CD4-positive, alpha-beta T cell treated with Interleukin-10 for 1 hour (primary cell): ENCODE measurements at places on chromosomes 12 and 14.

DNA sequence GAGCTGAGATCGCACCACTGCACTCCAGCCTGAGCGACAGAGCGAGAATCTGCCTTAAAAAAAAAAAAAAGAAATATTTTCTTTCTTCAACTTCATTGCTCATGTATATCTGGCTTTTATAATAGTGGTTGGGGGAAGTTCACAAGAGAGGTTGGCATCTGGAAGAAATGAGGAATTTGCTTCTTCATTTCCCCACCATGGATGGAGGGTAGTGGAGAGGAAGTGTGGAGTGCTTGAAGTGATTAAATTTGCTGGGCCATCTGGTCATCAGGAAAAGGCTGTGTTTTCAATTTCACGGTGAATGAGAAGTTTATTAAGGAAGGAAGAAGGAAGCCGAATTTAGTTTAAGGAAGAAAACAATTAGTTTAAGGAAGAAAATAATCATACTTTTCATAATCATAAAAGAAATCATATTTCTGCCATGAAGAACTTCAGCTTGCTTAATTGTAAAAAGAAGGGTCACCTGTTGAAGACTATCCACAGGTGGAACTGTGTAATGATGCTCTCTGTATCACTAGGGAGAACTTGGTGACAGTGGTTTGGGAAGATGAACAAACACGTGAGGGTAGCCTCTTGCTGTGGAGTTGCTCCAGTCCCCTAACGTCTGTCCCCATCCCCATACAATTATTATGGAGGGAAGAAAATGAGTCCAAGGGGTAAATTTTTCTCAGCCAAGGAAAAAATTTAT lies 197.3 kb upstream of the ARHGAP5 start:
- DNase-seq = no peak

DNA sequence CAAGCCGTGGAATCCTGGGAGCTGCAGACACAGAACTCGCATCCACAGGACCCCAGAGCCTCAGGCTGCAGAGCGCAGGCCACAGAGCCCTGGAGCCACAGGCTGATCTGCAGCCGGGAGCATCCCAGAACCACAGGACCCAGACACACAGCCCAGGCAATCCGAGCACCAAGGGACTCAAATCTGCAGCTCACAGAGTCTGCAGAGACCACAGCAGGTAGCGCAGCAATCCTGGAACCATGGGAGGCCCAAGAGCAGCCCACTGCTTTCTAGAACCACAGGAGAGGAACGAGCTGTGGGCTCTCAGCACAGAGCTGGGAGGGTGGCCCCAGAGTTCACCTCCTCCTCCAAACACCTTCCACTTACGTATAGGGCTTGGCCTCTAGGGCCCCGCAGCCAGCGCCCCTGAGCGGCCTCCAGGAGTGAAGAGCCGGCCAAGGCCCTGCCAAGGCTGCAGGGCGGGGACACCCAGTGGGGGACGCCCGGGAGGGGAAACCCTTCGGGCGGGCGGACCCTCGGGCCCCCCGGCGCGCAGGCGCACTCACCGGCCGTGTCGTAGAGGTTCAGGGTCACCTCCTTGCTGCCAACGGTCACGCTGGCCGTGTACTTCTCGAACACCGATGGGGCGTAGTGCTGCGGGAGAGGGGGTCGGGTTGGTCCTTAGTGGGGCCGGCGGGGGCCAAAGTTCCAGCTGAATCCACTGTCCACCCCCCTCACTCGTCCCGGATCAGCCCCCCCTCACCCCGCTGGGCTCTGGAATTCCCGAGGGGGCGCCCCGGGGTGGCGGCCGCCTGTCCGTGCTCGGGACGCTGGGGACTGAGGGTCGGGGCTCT lies 665 bp downstream of the RHOF start:
- peak; percentile 69 for DNase-seq

- DNase-seq = peak; percentile 10
These were observed 79.8 kb downstream of the SLC15A4 start for GRCh38 chr12:128743916-128744315.

DNA sequence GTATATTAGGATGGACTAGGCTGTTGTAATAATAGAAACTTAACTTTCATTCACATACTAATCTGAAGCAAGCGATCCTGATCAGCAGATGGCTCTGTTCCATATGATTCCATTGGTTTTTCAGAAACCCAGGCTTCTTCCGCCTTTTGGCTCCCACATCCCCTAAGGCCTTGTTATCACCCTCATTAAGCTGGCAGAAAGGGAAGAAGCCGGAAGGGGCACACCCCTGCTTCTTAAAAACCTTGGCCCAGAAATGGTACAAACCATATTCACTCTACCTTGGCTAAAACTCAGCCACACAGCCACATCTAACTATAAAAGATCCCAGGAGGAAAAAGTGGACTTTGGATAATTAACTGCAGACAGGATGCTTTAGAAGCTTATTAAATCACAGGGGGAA lies 329.2 kb downstream of the PCNX1 start:
- DNase-seq = no peak

DNA sequence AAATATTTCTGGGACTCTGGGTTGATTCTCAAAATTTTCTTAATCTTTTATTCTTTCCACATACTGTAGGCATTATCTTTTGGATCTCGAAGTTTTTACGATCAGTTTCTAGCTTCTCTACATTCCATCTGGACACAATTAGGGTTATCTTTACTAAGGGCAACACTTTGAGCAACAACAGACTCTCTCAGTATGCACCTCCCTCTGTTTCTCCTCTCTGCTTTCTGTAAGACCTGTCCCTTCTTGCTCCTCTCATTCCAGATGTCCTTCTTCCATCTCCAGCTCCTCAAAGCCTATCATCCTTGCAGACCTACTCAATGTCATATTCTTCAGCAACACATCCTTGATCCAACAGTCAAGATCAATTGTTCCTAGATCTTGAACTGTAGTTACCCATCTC lies 457.0 kb downstream of the SLC6A15 start:
- no peak for DNase-seq

DNA sequence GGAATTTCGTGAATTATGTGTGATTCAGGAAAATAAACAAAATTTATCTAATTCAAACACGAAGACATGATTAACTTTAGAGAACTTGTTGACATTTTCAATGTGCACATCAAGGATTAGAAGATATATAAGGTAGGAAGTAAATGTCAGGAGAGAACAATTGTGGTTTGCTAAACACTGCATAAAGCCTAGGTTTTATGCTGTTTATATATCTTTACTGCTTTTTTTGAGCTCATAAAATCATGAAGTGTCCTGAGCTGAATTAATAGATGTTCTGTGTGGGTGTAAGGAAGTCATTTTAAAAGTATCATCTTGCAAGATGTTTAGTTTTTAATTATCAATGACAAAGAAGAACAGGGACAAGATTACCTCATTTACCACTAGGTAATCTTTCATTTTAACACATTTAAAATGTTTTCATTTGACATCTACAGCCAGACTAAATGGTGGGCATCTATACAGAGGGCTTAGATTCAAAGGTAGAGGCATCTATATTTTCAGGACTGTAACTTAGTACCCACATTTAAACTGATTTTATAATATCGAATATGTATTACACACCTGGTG lies 382.8 kb downstream of the ADAMTS20 start:
- DNase-seq = no peak

DNA sequence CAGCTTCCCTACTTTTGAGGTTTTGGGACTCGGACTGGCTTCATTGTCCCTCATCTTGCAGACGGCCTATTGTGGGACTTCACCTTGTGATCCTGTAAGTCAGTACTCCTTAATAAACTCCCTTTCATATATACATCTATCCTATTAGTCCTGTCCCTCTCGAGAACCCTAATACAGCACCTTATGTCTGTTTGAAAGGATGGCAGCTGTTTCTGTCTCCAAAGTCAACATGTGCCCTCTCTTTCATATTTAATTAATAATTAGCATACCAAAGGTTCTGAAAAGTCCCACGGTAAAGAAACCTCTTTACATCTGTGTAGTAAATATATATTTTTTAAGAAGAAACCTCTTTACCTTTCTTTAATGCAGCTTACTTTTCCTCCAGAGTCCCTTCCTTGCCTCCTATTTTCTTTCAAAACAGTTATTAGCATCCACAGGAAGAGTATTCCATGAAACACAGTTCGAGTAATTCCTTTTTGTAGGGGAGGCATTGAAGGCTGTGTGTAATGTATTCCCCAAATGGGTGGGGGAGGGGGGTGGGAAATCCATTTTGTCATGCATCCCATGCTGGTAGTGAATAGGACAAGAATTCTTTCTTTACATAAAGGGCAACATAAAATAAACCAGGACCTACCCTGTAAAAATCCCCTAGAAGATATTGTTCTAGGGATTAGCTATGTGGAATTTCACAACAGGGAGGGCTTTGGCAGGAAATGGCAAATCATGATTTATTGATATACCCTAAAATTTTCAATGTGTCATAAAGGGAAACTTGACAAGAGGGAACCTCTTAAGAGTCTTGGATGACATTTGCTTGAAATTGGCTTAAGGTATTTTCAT lies 241.5 kb downstream of the SUDS3 start:
- DNase-seq = no peak

GRCh38 chr14:92154283-92154942 lies 32.6 kb downstream of the CPSF2 start:
- DNase-seq = no peak

GRCh38 chr14:94771158-94771905 lies 1.4 kb upstream of the GSC start:
- no peak for DNase-seq

- DNase-seq = peak; percentile 60
These were observed 527.3 kb upstream of the CCDC196 start for GRCh38 chr14:65958664-65959562.

DNA sequence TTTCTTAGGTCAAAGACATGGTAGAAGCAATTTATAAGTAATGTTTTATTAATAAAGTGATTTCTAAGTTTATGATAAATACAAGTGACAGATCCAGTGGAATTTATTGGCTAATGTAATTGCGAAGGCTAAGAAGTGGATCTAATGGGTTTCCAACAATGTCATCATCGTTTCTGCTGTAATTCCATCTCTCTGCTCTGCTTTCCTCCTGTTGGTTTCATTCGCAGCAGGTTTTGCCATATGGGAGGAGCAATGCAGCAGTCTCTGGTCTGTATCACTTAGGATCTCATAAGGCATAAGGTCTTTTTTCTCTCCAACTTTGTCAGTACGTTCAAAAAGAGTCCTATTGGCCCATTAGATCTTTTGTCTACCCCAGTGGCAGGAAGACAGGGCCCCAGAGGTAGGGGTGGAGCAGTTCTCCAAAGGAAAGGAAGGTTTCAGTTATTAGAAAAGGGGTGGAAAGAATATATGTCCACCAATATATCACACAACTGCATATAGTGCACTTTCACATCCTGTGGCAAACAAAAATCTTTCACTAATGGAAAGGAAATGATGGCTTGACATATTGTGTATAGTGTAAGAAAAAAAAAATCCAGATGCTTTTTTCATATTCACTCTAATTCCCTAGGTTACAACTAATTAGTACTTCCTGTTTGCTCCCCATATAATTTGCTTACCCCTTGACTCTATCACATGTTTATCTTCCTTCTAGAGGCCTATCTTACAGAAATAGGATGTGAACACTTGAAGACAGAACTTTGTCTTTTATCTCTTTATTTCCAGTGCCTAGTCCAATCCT lies 451.3 kb downstream of the ZFP36L1 start:
- no peak for DNase-seq

DNA sequence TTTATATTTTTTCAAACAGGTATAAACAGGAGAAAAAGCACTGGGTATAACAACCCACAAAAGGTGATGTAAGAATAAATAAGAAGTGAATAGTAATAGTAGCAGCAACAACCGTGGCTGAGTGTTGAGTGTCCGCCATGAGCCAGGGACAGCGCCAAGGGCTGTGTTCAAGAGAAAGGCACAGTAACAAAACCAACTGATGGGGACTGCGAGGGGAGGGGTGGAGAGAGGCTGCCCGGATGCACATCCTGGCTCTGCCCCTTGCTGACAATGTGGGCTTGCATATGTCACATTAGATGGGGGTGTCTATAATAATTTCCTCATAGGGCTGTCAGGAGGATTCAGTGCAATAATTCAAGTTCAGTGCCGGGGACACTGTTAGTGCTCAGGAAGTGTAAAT lies 912.4 kb downstream of the VRK1 start:
- DNase-seq = peak; percentile 63

GRCh38 chr12:45214749-45215418 lies 1.0 kb upstream of the ANO6 start:
- no peak for DNase-seq

DNA sequence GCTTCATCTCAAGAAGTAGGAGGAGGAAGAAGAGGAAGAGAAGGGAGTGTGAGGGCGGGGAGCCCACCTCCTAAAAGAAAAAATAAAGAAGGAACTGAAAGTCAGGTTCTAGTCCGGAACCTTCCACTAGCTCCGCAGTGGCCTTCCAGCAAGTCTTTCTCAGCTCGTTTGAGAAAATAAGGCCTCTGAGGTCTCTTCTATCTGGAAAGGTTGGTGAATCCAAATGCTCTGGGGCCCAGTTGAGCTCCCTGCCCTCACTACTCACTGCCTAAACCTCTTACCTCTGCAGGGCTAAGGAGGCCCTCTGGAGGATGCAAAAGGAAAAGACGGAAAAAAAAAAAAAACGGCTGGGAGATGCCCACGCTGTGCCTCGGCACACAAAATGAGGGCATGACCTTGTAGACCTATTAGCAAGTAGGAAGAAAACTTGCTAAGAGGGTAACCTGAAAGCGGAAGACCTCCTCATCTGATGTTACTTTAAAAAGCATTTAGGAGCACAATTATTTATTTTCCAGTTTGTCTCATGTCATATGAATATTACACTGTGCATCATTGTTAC lies 35.9 kb downstream of the FBLN5 start:
- peak; percentile 64 for DNase-seq

DNA sequence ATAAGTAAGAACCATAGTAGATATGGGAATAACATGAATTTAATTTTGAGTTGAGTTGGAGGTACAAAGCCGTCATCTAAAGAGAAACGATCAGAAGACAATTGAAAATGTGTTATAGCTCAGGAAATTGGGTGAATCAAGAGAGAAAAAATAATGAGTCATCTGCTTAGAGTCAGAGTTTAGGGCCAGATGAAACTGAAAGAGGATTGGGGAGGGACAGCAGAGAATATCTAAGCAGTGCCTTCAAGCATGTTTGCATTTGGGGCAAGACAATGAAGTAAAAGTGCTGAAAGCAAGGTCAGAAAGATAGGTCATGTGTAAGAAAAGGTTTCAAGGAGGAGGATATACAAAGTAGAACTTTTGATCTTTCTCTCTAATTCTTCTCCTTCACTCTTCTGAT lies 49.4 kb downstream of the SLC15A5 start:
- no peak for DNase-seq

- DNase-seq = peak; percentile 47
These were observed 387.9 kb downstream of the DAD1 start for GRCh38 chr14:22200977-22201605.

DNA sequence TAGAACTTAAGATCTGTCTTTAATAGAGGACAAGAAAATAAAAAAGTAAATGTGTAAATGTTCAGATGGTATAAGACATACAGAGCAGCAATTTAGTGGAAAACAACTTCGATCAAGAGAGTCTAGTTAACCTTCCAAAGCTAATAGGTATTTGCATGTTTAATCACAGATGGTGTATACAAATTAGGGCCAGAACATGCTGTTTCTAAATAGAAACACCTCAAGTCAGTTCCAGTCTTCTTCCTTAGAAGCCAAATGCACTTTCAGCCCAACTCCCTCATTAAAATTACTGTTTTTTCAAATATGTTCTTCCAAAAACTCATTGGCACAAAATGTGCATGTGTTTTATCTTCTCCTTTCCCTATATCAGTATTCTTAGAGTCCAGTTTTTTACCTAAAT lies 604.4 kb downstream of the SLC6A15 start:
- DNase-seq = no peak

GRCh38 chr12:123891011-123891410 lies 81.6 kb downstream of the CCDC92 start:
- no peak for DNase-seq
